ENCODE measurements at places on chromosomes 4 and X.

DNA sequence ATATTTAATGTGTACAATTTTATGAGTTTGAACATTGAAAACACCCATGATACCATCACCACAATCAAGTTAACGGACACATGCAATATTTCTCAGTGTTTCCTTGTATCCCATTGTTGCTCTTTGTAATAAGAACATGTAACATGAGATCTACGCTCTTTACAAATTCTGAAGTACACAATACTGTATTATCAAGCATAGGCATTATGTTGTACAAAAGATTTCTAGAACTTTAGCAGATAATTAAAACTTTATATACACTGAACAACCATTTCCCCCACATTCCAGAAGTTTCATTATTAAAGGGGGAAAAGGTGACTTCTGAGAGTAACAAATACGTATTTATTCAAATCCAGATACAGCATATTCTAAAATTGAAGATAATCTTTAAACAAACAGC lies 114.5 kb downstream of the SLC10A7 start:
- DNase-seq = no peak

DNA sequence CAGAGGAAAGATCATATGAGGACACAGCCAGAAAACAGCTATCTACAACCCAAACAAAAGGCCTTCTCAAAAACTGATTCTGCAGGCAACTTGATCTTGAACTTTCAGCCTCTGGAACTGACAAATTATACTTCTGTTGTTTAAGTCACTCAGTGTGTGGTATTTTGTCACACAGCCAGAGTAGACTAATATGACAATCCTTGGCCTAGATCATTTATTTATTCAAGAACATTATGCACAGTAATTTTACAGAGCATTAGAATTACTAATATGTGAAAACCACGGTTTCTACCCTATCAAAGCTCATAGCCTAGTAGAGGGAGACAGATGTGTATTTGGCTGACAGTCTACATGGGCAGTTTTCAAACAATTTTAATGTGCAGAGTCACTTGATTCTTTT lies 167.8 kb upstream of the PCDH18 start:
- no peak for DNase-seq

- no peak for DNase-seq
Observed at GRCh38 chrX:139049465-139049864, 337.9 kb upstream of the FGF13 start.

DNA sequence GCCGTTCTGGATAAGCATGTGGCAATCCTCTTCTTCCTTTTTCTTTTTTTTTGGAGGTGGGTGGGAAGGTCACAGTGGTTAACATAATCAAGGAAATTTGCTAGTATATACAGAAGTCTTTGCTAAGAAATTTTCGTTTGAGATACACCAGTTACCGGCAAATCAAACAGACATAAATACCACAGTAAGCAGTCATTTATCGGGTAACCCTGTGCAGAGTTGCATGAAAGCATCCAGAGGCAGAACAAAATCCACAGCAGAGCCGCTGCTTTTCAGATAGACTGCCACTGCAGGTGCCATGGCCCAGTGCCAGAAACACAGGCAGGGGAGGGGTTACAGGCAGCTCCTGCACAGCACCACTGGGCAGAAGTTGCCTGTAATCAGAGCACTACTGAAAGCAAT lies 179.1 kb upstream of the MAB21L2 start:
- peak; percentile 85 for DNase-seq

DNA sequence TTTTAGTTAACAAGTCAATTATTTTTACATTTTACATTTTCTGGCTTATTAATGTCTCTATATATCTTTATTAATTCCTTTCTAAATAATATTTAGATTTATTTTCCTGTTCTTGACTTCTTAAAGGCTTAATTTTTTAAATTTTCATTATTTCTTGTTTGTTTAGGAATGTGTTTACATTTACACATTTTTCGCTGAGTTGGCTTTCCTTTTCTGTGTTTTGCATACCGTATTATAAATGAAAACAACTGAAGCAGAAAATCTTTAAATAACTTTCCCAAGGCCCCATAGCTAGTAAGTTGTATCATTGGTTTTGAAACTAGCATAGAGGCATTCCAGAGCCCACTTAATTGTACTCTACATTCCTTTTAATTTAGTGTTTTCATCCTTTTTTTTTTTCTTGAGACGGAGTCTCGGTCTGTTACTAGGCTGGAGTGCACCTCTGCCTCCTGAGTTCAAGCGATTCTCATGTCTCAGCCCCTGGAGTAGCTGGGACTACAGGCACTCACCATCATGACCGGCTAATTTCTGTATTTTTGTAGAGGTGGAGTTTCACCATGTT lies 261.6 kb downstream of the IQCM start:
- DNase-seq = no peak

GRCh38 chr4:140195806-140196205 lies 41.8 kb upstream of the MAML3 start:
- no peak for DNase-seq

- no peak for DNase-seq
Observed at GRCh38 chrX:100830143-100830542, 10.0 kb downstream of the CSTF2 start.

GRCh38 chr4:147740176-147740575 lies 8.3 kb downstream of the ARHGAP10 start:
- DNase-seq = no peak

DNA sequence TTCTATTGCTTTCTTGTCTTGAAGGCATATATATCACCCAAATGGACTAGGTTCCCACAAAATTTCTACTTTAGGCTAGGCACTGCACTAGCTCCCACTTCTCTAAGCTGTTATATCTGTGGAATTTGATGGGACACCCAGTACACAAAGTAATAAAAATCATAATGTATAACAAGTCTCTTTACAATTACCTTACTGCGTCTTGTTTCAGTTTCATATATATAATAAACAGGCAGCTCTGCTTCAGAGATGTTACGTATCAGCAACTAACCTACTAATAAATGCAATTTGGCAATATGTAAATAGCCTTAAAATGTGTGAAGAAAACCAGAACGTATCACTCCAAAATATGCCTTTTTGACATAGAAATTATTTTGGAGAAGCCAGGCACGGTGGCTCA lies 42.0 kb upstream of the UGDH start:
- no peak for DNase-seq

DNA sequence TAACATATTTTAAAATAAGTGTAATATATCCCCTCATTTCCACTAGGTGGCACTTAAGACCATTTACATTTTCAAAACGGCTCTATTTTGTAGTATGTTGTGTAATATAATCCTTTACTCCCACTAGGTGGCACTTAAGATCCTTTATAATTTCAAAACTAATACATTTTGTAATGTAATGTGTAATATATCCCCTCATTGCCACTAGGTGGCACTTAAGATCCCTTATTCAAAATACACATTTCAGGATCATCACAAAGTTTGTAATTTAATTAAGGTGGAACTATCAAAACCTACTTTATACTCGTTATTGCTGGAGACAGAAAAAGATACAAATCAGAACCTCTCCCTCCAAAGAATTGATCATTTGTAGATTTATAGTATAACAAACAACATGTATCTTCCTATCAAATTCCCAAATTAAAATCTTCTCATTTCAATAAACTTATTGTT lies 132.5 kb downstream of the ARHGAP6 start:
- DNase-seq = no peak

DNA sequence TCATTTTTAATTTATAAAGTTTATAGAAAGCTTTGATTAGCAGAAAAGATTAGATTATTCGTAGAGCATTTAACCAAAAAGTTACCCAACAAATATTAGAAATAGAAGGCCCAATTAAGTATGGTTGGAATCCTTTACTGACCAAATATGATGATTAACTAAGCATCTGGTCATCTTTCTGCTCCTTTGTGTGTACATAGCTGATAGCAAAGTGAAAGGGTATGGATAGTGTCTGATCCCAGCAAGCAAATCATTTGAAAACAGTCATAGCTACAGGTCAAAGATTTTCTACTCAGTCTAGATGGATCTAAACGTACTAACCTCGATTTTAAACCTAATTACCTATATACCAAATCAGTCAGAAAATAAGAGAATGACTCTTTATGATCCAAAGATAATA lies 7.3 kb upstream of the MAB21L2 start:
- no peak for DNase-seq

DNA sequence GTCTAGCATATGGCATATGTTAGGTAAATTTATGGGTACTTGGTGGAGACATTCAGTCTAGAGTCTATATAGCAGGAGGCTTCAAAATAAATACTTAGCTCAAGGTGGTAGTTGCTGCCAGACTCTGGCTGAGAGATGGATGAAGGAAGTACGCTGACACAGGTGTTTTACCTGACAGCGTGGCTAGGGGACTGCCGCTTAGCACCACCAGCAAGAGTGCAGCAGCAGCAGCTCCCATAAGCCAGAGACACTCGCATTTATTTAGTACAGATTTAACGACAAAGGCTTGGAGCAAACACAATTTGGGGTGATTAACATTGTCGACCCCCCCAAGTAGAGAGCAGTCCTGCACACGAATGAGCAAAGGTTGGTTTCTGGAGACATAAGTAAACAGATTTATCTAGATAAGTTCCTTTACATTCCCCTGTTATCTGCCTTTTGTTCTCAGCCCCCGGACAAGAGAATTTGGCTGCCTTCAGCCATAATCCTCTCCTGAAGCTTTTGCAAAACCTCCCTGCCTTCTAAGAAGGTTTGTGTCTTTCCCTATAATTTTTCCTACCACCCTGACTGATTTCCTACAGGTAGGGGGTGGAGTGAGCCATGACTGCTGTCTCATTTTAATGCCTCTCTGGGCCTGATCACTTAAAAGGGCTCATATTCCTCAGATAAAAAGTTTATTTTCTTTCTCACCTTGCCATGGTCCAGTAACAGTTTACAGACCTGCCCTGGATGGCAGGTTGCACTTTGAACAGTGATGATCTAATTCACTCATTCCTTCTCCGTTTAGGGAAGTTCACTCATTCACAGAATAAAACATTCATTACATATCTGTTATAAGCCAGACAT lies 64.6 kb downstream of the RHOH start:
- no peak for DNase-seq

- DNase-seq = no peak
Observed at GRCh38 chrX:20437683-20438082, 171.0 kb upstream of the RPS6KA3 start.

DNA sequence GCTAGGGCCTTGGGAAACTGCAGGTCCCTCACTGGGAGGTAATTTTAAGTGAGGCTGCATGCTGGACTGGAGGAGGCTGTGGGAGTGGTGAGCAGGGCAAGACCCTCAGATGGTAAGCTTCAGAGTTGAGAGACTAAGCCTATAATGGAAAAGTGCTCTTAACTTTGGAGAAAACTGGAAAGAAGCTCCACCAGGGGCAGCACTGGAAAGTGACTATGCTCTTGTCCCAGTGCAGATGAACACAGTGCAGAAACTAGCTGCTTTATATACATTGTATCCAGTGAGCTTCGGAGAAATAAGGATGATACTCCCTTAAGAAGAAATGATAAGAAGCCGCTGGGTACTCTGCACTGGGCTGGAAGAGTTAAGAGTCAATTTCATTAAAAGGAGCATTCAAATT lies 3.2 kb upstream of the MAGEB2 start:
- no peak for DNase-seq

DNA sequence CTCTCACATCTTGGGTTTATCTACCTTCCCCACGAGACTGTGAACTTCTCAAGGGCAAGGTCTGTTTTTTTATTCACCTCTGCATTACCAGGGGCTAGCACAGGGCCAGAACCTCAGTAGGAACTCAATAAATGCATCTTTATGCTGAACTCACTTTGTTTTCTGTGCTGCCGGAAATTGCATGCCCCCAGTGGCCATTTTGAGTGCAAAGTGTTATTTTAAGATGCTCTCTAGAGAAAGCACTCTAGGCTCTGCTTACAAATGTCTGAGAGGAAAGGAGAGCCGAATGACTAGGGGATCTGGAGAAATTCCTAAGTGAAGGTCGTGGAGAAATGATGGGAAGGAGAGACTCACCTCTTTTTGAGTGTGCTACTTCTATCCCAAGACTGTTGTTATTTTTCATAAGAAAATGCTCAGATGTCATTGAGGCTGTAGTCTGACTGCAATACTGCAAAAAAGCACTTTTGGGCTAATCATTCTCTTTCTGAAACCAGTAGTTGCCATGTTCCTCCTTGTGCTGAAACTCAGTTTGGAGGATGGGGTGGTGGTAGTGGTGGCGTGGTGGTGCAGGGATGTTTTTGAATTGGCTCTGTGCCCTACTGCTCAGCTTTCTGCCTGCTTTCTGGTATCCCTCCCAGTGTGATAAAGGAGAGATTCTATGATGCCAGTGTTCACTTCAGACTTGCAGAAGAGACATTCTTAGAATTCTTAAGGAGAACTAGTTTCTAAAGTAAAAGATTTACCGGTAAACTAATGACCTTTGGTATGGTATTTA lies 41.3 kb downstream of the DOCK11 start:
- no peak for DNase-seq

DNA sequence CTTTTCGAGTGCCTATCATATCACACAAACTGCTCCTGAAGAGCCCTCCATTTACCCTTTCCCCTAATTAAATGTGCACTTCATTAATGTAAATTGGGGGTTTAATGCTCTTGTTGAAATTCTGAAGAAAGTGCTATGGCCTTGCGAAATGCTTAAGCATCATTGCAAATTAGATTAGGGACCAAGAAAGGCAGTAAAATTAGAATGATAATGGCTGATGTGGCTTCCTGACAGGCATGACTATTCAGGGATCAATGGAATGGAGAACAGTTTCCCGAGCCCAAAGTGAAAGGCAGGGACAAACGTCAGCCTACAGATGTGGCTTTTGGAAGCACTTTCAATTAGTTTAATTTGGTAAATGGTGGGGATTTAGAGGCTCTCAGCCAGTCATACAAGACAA lies 120.1 kb downstream of the NKX6-1 start:
- no peak for DNase-seq

DNA sequence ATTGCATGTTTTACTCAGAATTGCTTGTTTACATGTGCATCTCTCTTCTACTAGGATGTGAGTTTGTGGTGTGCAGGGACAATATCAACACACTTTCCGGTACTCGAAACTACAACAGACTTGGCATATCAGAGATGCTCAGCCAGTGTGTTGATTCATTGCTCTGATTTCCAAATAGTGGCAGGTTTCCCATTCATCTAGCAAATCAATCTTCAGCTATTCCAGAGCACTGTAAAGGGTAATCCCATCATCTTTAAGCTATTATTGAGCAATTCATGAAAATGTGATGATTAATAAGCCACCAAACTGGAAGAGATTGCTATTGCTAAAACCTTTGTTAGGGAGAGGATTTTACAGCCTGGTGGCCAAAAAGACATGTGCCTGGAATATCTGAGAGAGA lies 574.2 kb upstream of the CPEB2 start:
- DNase-seq = no peak

- no peak for DNase-seq
Observed at GRCh38 chr4:100289946-100290345, 99.7 kb upstream of the DDIT4L start.

- DNase-seq = no peak
Observed at GRCh38 chrX:10195425-10195824, 38.6 kb downstream of the CLCN4 start.

GRCh38 chr4:120865985-120866384 lies 56.5 kb downstream of the PRDM5 start:
- no peak for DNase-seq

- peak; percentile 51 for DNase-seq
Observed at GRCh38 chrX:71652405-71652804, 14.9 kb upstream of the LOC101059915 start.

GRCh38 chr4:131304686-131305085 lies 1844.4 kb upstream of the PCDH10 start:
- no peak for DNase-seq

Measured in body of pancreas (tissue), 4 donors.